ENCODE measurements at places on chromosomes 6 and 20.
A peak's percentile ranks its signal among the peaks of the same experiment; 100 is the strongest.

DNA sequence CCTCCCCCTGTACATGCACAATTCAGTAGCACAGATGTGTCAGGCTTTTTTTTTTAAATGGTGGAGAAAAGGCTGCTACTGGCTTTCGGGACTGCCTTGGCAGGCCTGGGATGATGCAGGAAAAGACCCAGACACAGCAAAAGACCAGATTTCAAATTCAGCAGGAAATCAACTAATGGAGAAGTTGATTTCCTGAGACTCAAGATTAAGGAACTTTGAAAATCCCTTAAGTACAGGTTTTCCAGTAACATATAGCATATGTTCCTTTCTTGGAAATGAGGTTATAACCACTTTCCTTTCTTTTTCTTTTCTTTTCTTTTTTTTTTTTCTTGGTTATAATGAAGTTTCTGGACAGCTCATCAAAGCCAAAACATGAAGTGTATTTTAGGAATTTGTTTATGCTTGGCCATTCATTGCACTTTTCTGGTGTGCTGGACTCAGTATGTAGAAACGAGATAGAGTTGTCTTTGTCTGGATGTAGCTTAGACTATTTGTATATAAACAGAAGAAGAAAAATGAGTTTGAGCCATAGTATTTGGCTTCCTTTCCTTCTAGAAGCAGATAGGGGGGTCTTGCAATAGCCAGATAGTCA, 119.4 kb downstream of the SASH1 start:
- DNase-seq, result no peak

DNA sequence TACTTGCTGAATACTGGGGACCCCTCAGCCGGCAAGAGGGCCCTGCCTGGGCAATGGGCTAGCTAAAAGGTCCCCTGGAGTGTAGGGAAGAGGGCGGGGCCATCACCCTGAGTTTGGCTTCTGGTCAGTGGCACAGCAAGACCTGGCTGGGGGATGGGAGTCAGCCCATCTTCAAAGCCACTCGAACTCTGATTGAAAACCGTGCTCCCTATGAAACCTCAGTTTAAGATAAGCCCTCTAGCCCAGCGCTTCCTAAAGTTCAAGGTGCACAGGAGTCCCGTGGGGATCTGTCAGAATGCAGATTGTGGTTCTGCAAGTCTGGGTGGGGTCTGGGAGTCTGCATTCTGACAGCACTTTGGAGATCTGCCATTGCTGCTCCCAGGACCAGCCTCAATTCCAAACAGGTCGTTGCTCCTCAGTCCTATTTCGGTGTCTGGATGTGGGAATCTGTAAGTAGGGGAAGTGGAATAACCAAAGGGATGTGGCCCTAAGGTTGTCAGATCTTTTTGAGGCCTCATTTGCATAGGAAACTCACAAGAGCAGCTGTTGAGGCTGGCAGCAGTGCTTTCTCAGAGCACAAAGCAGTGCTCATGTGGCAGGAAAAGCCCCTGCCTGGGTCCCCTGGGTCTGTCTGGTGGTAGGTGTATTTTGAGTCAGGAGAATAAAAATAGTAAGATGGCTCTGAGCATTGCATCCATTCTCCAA, 85.3 kb upstream of the SCP2D1 start:
- DNase-seq, result peak; percentile 56

GRCh38 chr20:59925899-59926298, 7.5 kb downstream of the SYCP2 start:
- DNase-seq, result no peak

GRCh38 chr20:47551222-47551621, 49.5 kb downstream of the NCOA3 start:
- DNase-seq, result no peak

- no peak for DNase-seq
Observed at GRCh38 chr6:5582762-5583161, 321.4 kb downstream of the FARS2 start.
